NCI-H460 (cell line): ENCODE measurements at places on chromosomes 11 and 22. TPM values are rescaled to one million over a fixed set of nuclear protein-coding genes. Genes with fewer than 3 reads are reported as not detected.

GRCh38 chr11:122578171-122578825, 77.2 kb upstream of the UBASH3B start:
- DNase-seq: no peak

DNA sequence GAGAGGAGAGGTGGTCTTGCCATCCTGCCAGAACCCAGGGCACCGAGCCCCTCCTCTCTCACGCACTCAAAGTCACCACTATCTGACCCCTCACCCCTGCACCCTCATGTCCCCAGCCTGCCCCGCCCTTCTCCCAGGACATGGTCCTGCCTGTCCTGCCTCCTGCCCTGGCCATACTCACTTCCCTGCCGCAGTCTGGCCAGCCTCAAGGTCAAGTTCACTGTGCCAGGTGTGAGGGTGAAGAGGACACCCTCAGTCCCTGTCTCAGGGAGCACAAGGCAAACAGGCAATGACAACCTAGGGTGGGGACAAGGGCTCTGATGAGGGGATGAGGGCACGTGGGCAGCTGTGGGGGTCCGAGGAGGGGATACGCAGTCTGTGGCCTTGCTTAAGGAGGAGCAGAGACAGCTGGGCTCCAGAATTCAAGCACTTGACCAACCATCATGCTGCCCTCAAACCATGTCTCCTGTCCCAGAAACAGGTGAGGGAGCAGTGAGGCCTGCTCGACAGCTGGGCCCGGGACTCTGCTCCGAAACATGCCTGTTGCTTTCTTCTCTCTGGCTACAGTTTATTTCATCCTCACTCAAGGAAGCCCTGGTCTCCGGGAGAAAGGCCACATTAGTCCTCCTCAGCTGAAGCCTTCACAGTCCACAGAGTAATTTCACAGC, 36.6 kb downstream of the PDGFB start:
- no peak for DNase-seq

DNA sequence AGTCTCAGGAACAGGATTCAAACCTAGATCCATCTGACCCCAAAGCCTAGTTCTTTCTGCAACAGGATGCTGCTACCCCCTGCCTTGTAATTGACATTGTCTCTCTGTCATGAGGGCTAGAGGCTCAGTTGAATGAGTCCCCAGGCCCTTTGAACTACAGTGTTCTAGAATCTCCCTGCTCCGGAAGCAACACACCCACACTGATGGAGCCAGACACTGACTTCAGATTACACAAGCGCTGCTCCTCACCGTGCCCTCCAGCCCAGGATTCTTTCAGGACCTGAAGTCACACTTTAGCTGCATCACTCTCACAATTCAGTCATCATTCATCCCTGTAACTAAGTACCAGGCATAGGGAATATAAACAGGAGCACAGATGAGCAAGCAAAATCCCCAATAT, 69.6 kb downstream of the RAB30 start:
- no peak for DNase-seq

GRCh38 chr22:41048791-41049717, 43.3 kb upstream of the EP300 start:
- DNase-seq: no peak

- DNase-seq: no peak
Measured at GRCh38 chr11:116600930-116601329, 171.9 kb downstream of the BUD13 start.

- DNase-seq: no peak
Measured at GRCh38 chr11:67273260-67273990, 7.2 kb downstream of the GRK2 start.

GRCh38 chr22:43288378-43288777, 54.8 kb downstream of the SCUBE1 start:
- DNase-seq: no peak

DNA sequence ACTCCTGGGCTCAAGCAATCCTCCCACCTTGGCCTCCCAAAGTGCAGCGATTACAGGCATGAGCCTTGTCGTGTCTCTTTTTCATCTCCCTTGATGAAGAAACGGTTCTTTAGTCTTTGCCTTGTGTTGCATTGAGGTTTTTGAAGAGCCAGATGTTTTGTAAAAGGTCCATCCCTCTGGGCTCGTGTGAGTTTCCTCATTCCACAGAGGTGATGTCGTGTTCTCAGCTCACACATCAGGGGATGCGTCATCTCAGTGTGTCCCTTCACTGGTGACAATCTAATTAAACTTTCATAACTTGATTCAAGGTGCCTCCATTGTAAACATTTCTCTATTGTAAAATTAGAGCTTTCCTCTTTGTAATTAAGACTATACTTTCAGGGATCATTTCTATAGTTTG, 29.7 kb upstream of the TEF start:
- no peak for DNase-seq

GRCh38 chr11:13902523-13902922, 60.0 kb upstream of the SPON1 start:
- no peak for DNase-seq

GRCh38 chr22:25722626-25723025, 19.4 kb upstream of the MYO18B start:
- no peak for DNase-seq

DNA sequence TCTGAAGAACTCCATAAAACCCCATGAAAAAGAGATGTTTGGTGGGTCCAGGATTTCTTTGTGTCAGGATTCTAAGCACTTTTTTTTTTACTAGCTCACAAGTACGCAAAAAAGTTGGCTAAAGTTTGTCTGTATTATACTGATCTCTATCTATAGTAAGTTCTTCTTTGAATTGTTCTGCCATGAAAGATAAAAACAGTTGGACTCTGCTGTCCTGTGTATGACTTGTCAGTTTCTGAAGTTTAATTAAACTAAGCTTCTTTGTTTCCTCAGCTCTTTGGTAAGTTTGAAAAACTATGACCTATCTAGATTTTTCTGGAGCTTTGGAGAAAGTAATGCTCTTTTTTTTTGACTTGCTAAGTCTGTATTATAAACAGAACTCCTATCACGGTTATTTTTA, 812.2 kb upstream of the LUZP2 start:
- DNase-seq: no peak

DNA sequence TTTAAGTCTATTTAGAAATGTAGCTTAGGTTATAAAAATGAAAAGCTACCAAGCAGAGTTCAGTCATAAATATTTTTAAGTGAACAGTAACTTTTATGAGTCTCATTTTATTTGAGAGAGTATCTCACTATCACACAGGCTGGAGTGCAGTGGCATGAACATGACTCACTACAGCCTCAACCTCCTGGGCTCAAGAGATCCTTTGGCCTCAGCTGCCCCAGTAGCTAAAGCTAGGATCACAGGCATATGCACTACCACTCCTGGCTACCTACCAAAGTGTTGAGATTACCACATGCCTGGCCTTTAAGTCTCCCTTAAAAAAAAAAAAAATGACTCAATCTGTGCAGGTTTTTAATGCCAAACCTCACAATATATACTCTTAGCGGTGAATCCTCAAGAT, 34.7 kb upstream of the CLNS1A start:
- DNase-seq: no peak

DNA sequence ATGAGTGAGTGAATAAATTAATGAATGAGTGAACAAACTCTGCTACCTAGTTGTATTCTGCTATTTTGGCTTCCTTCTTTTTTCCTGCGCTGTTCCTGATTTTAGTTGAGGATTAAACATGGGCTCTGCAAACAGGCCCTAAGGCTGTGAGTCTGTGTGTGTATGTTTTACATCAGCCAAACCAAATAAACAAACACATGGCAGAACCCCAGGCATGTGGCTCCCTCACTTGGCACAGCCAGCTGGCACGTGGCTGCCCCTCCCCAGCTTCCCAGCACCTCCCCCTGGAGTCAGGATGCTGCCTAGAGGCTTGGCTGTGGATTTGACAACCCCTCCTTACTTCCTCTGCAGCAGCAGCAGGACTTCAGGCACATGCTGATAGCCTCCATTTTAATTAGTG, 593.2 kb downstream of the INSC start:
- peak; percentile 2 for DNase-seq

The ARL14EP gene
- total RNA-seq: 17.0 and 22.5 TPM in 2 replicates

The IL18BP gene
- total RNA-seq: 2.3 and 2.4 TPM in 2 replicates

The OR51V1 gene
- total RNA-seq: not detected in 2 replicates

The MUC15 gene
- total RNA-seq: not detected in 2 replicates
